ENCODE measurements at places on chromosomes 2 and 18.
A peak's percentile ranks its signal among the peaks of the same experiment; 100 is the strongest.

GRCh38 chr2:154375579-154375931 is 322.9 kb upstream of the KCNJ3 start:
- peak; percentile 3 for DNase-seq

DNA sequence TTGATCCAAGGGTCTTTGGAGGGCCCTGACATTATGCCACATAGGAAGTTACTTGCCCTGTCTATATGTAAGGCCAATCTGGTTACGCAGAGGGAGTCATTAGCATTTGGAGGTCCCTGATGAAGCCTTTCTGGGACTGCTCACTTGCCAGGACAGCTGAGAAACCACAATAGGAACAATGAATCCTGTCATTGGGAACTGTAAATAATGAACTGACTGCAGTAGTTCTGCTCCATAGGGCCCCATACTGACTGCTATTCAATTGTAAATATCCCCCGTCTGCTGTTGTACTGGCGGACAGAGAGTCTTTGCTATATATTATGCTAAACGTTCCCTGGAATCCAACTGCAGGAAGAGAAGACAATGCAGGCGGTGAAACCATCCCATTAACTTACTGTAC is 149.4 kb upstream of the DCC start:
- DNase-seq, result no peak

GRCh38 chr18:61748004-61748403 is 144.8 kb downstream of the RNF152 start:
- no peak for DNase-seq

DNA sequence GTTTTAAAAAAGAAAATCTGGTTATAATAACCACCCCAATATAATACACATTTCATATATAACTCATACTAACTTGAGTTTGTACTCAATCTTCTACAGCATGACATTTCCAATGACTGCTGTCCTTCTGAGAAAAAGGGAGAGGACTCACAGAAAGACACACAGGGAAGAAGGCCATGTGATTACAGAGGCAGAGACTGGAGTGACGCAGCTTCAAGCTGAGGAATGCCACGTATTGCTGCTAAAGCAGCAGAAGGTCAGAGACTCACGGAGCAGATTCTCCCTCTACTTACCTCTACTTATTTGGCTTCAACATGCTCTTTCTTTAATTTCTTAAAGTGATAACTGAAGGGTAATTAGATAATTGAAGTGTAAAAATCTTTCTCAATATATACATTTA is 753.5 kb upstream of the PKDCC start:
- DNase-seq, result no peak

- DNase-seq, result no peak
These were observed 102.7 kb upstream of the TAF1B start for GRCh38 chr2:9740382-9741073.

- DNase-seq, result no peak
These were observed 217.5 kb downstream of the TGIF1 start for GRCh38 chr18:3667255-3668137.

DNA sequence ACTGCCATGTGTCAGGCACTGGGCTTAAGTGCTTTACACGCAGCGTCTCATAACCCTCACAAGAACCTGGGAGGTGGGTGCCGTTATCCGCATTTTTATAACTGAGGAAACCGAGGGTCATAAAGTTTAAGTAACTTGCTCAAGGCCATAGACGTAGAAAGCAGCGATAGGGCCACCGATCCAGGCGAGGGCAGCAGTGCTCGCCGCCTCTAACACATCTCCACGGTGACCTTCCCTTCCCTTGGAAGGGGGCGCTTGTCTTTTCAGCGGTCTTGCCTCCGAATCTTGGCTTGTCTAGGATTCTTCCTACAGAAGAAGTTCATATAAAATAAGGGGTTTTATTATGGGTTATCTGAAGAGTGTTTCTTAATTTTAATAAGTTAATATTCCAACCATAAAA is 186.6 kb downstream of the GBX2 start:
- no peak for DNase-seq

DNA sequence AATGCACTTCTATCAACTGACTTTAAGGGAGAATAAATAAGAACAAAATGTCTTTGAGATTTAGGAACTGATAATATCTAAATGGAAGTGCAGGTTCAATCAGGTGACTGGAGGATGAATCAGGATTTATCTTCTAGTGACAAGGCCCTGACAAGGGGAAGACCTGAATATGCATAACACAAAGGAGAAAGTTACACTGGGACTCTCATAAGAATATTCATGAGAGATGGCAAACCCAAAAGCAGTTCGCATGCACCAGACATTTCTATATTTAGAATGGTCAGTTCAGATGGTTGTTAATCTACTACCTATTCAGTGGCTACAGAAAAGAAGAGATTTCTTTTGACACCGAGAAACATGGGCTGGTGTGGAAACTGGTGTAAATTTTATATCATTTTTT is 1771.3 kb upstream of the LRRTM1 start:
- DNase-seq, result no peak

DNA sequence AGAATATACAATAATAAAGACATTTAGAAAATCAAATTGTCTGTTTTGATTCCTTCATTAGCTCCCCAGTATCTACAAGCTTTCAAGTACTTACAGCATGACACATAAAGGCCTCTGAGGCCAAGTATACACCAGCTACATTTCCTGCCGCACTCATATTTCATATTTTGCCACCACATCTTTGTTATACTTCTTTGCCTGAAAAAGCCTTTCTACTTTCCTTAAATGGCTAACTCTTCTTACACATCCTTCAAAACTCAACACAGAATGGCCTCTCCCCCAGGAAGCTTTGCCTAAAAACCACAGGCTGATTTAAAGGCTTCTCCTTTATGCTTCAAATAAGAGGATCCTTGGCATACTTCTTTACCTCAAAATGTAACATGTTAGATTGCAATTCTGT is 4.5 kb downstream of the STK17B start:
- no peak for DNase-seq

- DNase-seq, result no peak
These were observed 55.9 kb upstream of the CTLA4 start for GRCh38 chr2:203811491-203812221.

DNA sequence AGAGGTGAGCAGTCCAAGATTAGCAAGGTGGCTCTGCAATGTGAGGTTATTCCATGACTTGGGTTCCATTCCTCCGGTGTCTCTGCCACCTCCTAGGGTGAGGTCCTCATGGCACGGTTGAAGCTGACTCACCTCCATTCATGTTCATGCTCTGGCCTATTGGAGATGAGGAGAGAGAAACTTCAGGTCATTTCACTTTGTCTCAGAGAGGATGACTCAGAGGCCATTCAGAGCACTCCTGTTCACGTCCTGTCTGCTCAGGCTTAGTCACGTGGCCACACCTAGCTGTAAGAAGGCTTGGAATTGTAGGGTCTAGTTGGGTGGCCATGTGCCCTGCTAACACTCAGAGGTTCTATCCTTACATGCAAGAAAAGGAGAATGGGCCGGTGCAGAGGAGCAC is 67.5 kb upstream of the MBOAT2 start:
- no peak for DNase-seq

DNA sequence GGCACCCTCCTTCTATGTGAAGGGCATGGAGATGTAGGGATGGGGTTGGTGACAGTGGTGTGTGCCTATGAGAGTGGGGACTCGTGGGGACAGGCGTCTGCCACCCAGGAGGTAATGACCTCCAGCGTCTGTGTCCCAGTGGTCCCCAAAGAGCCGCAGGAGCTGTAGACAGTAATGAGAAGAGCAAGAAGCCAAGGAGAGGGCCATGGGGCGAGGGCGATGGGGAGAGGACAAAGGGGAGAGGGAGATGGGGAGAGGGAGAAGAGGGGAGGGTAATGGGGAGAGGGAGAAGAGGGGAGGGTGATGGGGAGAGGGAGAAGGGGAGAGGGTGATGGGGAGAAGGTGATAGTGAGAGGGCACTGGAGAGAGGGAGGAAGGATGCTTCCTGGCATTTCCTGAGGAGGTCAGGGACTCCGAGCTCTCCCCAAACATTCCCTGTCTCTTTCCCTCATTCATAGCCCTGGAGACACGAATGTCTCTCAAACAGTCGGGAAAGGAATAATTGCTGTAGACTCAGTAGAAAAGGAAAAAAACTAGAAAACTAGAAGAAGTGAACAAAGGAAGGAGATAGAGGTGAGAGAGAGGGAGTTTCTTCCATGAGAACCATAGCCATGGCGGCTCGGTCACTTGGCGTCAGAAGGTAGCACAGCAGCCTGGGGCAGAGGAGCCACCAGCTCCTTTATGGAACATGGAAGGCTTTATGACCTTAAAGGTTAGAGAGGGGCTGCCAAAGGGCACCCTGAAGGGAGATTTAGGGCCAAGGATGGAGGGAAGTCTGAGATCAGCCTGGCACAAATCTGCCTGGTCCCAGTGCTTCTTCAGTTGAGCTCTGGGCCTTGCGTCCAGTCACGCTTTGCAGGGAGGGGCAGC is 39.5 kb downstream of the PSD4 start:
- DNase-seq, result no peak

GRCh38 chr2:3025261-3025660 is 352.4 kb downstream of the EIPR1 start:
- DNase-seq, result no peak

DNA sequence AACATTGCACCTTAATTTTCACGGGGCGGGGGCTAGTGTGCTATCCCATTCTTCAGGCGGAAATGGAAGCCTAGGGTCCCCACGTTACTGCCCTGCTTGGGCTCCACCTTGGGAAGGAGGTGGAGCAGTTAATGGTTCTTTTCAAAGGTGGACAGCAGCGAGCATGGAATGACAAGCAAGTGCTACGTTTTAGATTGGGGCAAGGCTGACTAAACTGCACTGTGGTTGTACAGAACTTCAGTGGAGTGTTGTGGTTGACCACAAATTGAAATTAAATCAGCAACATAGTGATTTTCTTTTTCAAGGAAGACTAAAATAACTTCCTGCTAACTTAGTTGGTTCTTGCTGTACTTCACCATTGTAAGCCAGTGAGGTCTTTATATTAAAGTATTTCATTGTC is 47.0 kb downstream of the CHRNA1 start:
- no peak for DNase-seq

- DNase-seq, result no peak
These were observed 11.9 kb upstream of the NMUR1 start for GRCh38 chr2:231542136-231542535.

- no peak for DNase-seq
These were observed 53.8 kb downstream of the LRPPRC start for GRCh38 chr2:43941966-43942365.

GRCh38 chr2:18987592-18988073 is 370.8 kb downstream of the OSR1 start:
- DNase-seq, result peak; percentile 25

DNA sequence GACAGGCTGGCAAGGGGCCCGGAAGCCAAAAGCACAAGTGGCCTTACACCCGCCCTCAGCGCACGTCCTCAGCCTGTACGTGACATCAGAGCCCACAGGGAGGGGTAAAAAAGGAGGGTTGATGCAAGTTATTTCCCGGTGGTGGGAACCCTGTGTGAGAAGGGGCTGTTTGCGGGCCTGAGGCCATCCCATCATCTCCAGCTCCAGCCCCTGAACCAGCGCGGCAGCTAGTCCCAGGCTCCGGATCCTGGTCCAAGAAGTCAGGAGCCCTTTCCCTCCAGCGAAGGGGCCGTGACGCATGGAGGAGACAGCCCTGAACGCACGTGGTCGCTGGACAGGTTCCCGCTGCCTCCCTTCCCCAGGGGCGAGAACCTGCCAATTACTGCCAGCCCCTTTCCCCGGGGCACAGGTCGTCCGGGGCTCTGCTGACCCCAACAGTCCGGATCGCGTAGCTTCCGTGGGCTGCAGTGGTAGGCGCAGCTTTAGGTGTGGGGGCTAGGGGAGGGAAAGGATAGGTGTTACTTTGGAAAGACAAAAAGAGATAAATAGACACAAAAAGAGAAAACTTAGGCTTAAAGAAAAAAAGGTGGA is 1.3 kb upstream of the LRP2 start:
- no peak for DNase-seq

GRCh38 chr2:207448006-207448405 is 81.8 kb upstream of the CREB1 start:
- DNase-seq, result no peak

GRCh38 chr2:34317797-34318196 is 718.7 kb upstream of the FAM98A start:
- no peak for DNase-seq

DNA sequence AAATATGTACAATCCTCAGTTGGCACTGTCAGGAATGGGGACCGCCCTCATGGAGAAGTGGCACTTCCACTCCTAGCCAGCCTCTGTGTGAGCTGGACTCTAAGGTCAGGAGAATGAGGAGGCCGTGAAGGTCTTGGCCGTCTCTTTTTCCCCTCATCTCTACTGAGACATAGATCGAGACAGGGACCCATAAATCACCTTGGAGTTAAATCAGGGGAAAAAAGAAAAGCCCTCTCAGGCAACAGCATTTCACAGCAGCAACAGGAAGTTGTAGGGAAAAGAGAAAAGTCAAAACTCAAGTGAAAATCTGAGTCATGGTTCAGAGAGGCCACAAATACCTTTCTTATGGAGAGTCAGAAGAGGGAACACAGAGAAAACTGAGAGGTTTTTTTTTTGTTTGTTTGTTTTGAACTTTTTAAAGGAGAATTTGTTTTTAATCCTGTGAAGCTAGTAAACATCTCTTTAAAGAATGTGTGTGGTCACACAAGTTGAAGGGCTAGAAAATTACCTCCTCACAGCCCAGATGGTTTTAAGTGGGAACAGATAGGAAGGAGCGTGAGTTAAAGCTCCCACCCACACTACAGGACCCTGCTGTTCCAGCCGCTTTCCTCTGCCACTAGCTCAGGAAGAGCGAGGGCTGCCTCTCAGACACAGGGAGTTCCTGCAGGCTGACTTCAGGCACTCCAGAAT is 30.6 kb upstream of the CYP1B1 start:
- DNase-seq, result no peak

DNA sequence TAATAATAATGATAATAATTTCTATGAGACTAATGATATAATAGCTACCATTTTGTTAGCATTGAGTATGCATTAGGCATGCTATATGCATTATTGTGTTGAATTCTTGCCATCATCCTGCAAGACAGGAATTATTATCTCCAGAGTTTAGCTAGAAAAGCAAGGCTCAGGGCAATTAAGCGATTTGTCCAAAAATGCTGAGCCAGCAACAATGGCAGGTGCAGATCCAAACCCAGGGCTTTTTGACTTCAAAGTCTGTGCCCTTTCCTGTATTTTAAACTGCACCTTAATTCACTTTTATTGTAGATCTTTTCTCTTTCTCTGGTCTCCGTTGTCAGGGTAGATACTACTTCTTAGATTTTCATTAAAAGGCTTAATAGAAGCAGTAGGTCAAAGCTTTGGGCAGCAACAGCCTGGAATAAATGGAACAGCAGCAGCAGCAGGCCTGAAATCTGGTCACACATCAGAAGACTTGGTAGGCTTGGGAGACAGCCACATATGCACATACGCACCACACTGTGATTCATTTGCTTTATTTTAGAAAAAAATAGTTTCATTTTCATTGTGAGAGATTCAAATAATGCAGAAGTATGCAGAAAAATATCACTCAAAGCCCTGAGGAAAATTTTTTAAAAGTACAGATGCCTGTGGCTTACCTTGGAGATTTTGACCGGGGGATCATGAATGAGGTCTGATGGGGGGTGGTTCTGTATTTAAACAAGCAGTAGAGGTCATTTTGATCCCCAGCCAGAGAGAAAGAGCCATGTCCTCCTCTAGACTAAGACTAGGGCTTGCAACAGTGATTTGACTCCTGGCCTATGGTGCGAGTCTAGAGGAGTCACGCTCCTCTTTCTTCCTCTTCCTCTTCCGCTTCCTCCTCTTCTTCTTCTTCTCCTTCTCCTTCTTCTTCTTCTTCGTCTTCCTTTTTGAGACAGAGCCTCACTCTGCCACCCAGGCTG is 455.7 kb downstream of the TSN start:
- no peak for DNase-seq
